HFF-Myc (cell line): ENCODE measurements at places on chromosomes 11 and 22.

- no peak for DNase-seq
These were observed 8.2 kb downstream of the OR51B5 start for GRCh38 chr11:5335170-5335569.

- no peak for DNase-seq
These were observed 463.3 kb downstream of the SOX6 start for GRCh38 chr11:15893080-15893492.

DNA sequence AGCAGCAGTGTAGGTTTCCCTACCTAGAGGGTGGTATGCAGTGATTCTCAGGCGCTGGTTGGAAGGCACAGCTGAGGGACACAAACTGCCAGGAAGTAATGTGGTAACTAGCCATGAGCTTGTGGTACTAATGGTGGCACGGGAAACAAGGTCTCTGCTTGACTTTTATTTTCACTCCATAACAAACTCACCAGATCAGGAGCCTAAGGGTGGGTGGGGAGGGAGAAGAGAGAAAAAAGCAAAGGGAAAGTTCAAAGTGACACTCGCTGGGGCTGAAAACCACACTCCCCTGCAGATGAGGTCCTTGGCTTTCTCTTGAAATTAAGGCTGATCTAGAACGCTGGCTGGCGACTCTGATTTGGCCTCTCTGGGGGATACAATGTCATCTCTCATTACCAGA lies 22.0 kb downstream of the TRAF6 start:
- DNase-seq: no peak

GRCh38 chr11:73229321-73229895 lies 11.3 kb downstream of the P2RY2 start:
- DNase-seq: no peak

DNA sequence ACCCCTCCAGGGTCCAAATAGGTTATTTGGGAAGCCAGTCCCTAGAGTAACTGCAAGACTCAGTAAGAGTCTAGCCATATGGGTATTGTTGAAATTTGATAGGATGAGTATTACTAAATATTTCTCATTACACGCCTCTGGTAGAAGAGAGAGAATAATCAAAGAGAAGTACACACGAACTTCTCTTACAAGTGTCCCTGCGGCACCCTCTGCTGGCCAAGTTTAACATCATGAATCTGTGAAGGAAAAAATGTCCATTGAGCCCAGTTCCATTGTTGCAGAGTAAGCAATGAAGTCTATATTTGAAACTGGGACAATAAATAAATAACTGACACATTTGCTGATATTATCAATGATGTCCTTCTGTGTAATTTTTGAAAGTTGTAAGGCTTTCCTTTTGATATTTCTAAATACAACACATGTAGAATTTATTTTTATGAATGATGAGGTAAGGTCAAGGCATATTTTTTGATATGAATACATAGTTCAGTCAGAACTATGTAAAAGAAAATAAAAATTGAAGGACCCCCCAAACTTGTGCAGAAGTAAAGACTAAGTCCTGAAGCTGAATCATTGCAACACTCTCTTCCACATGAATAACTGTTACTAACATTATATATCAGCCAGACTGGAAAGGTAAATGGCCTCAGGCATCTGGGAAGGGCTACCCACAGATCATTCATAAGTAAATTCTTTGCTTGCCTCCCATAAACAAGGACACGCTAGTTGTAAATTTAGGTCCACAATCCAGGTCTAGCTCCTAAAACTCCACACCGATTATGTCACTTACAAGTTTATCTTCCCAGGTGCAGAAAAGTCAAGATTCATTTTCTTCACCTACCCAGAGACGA lies 10.0 kb downstream of the OR51L1 start:
- peak; percentile 9 for DNase-seq

DNA sequence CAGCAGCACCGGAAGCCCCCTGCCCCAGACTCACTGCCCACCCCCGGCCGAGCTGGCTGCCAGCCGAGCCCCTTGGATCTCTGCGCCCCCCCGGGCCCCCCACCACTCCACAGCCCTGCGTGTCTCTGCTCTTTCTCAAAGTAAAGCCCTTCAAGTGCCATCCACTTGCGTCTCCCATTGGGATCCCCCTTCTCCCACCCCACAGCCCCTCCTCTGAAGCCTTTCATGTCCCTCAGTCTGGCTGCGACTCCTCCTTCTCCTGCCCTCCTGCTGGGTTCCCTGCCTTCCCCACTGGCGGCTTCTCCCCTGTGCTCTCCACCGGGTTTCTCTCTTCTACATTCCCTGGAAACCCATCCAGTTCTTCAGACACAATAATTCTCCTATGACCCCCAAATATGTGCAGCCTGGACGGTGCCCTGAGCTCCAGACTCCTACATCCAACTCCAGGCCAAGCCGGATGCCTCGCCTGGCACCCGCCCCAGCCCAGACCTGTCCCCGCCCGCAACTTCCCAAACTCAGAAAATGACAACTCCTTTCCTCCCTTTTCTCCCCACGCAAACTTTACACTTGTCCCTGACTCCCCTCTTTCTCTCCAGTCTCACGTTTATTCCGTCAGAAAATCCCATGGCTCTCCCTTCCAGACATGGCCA lies 108.9 kb downstream of the WNT7B start:
- DNase-seq: no peak

- no peak for DNase-seq
These were observed 24.4 kb downstream of the ADAMTS8 start for GRCh38 chr11:130403967-130404366.

DNA sequence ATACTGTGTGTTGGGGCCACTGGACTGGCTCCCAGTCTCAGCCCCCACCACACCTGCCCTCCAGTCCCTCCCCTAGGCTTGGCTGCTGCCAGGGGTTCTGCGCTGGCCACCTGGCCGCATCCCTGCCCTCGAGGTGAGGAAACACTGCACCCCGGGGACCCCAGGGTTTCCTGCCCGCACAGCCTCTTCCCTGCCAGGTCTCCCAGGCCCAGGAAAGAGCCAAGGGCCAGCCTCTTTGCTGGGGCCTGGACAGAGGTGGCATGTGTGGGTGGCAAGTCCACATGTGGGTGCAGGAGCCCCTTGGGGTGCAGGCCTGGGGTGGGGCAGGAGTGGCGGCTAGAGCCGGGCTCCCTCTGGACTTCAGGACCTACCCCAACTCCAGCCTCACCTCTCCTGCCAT lies 2.5 kb downstream of the EPS8L2 start:
- no peak for DNase-seq

GRCh38 chr11:61578819-61579675 lies 1.8 kb downstream of the SYT7 start:
- no peak for DNase-seq

GRCh38 chr11:8098361-8098760 lies 17.4 kb downstream of the TUB start:
- DNase-seq: no peak

GRCh38 chr11:111454561-111455192 lies 57.5 kb downstream of the BTG4 start:
- DNase-seq: no peak

DNA sequence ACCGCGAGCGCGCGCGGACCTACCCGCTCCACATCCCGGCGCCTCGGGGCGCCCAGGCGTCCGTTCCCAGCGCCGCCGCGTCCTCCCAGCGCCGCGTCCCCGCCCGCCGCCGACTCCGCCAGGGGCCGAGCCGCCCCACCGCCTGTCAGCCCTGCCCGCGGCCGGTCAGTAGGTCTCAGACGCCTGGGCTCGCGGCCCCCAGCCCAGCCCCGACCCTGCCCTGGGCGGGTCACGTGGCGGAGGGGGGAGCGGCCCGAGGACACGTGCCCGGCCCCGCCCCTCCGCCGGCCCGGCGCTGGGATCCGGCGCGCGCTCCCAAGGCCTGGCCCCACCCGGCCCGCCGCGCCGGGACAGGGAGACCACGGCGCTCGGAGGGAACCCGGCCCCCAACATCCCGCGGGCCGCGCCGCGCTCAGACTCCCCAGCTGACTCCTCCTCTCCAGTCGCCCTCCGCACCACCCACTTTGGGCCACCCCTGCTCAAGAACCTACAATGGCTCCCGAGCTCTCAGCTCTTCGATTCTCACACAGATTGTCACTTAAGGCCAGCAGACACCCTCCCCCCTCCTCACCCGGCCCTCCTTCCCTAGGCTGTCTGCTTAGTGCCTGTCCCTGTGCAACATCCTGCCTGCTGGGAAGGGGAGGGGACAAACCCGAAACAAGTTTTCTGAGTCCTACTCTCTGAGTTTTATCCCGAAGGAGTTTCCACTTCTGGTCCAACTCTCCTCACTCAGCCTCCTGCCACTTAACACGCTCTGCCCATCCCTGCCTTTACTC lies at the start of gene RAB3IL1:
Gene RAB3IL1, minus strand, starts transcription at position 233 of the 776 bp plus-strand sequence. Its CDS starts 199 bp downstream, at position 34.
- DNase-seq: peak; percentile 19

- no peak for DNase-seq
These were observed 299.1 kb upstream of the MTNR1B start for GRCh38 chr11:92670308-92670890.

DNA sequence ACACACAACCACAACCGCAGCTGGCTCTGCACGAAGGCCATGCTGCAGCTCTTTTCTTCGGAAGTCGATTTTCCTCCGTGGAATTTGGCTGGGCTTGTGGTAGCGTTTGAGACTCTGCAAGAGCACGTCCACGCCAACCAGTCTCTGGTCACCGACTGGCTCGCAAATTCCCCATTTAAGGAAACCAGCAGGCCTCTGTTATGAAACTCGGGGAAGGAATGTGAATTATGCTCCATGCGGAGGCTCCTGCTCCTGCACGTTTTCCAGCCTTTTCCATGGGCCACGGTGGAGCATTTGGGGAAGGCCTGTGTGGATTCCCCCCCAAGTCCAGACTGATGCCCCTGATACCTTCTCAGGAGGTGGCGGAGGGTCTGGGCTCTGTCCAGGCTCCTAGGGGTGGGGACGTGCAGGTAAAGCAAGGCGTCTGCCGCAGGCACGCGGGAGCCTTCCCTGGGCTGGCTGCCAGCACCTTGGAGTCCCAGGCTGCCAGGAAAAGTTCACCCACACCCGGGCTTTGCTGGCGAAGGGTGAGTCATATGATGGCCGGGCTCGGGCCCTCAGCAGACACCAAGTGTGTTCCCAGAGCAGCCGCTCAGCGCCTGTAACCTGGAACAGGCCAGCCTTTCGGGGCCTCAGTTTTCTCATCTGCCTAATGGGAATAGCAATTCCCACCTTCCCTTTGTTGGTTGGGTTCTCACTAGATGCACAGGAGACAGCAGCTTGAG lies 41.9 kb downstream of the LRP5 start:
- peak; percentile 63 for DNase-seq

DNA sequence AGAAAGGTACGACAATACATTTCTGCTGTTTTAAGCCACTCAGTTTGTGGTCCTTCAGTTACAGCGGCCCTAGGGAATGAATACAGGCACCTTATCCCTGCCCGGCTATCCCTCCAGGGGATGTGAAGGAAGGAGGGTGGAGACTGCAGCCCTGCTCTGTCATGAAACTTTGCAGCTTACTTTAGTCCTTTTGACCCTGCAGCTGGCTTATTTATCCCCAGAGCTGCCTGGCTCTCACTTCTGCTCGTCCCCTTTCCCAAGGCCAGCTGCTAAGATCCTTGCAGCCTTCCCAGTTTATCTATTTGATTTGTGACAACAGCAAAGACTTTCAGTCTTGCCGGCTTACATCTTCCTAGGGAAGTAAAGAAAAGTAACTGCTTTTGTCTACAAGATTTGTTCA lies 55.2 kb downstream of the SC5D start:
- DNase-seq: no peak

- DNase-seq: no peak
These were observed 34.9 kb upstream of the PCF11 start for GRCh38 chr11:83122050-83122449.

DNA sequence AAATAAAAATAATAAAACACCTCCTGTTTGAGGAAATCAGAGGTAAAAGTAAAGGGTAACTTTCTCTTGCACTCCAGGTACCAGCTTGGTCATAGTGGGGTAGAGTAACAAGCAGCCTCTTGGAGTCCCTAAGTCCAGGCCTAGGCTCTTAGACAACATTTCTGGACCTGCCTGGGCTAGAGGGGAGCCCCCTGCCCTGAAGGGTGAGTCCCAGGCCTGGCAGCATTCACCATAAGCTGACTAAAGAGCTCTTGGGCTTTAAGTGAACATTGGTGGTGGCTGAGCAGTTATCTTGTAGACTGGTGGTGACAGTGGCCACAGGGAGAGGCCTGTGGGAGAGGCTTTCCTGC lies 18.6 kb upstream of the OR56A3 start:
- no peak for DNase-seq

DNA sequence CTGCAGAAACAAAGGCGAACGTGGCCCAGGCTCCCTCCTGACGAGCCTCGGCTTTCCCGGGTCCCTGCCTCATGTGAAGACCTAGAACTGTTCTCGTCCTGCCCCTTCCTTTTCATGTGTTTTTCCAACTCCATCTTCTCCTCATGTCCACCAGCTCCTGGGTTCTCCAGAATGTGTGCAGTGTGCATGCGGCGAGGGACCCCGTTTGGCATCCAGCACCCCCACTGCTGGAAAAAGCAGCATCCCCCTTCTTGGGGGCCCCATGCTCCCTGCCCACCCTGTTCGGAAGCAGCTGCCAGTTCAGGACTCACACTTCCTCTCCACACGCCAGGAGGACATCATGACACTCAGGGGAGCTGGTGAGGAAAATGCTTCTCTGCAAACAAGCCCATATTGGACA lies 313.5 kb downstream of the BRD1 start:
- no peak for DNase-seq

GRCh38 chr11:134784046-134784445 lies 372.0 kb upstream of the B3GAT1 start:
- no peak for DNase-seq

- no peak for DNase-seq
These were observed 249.0 kb downstream of the ST3GAL4 start for GRCh38 chr11:126604461-126604860.

- DNase-seq: no peak
These were observed 3.1 kb downstream of the CLMP start for GRCh38 chr11:123191939-123192338.

DNA sequence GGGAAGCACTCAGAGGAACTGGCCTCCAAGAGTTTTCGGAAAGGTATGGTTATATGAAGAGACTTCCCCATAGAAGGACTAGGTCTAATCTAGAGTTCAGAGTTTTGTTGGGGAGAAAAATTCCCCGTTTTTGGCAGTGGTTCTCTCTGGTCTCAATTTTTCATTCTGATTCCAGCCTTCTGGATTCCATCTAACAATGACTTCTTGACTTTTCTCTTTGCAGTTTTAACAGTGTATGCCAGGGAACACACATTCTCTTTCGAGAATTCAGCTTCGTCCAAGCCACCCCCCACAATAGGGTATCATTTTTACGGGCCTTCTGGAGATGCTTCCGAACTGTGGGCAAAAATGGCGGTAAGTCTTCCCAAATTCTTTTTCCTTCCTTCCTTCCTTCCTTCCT lies 115.6 kb downstream of the CSTPP1 start:
- no peak for DNase-seq

- DNase-seq: no peak
These were observed 106.7 kb downstream of the MORC2 start for GRCh38 chr22:30861688-30862552.

GRCh38 chr11:65764434-65764833 lies 16.3 kb downstream of the AP5B1 start:
- no peak for DNase-seq

- DNase-seq: no peak
These were observed 32.6 kb upstream of the NNMT start for GRCh38 chr11:114263513-114264170.

GRCh38 chr22:42905702-42906183 lies 48.7 kb upstream of the ARFGAP3 start:
- no peak for DNase-seq
